ENCODE measurements at places on chromosomes 1 and 21.

- no peak for DNase-seq
Measured at GRCh38 chr1:53734650-53735211, 4.2 kb downstream of the GLIS1 start.

- no peak for DNase-seq
Measured at GRCh38 chr1:92466683-92467352, 19.9 kb downstream of the GFI1 start.

DNA sequence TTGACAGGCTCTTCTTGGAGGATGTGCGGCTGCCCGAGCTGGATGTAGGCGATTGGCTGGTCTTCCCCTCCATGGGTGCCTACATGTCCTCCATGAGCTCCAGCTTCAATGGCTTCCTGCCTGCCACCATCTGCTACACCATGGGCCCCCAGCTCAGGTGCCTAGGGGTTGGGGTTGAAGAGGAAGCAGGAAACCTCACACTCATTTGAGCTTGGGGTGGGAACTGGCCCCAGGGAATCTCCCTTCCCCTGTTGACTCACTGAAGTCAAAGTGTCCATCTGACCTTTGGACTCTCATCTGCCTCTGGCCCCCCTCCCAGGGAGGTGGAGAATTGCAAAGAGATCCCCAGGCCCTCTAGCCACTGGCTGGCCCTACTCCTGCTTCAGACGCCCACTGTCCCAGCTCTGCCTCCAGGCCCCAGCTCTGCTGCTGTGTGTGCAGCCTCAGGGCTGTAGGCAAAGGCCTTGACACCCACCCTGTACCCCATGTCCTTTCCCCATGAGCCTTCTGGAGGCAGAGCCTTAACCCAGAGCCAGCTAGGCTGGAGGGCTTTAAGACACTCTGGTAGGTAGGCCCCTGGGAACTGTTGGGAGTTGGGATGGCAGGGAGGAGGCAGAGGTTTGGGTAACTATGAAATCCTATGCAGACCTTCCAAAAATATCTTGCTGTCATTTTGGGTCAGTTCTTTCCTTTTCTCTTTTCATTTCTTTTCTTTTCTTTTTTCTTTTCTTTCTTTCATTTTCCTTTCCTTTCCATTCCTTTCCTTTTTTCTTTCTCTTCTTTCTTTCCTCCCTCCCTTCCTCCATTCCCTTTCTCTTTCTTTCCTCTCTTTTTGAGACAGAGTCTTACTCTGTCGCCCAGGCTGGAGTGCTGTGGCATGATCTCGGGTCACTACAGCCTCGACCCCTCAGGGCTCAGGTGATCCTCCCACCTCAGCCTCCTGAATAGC lies 66.9 kb upstream of the TINAGL1 start:
- no peak for DNase-seq

GRCh38 chr1:192489748-192490147 lies 85.8 kb upstream of the RGS1 start:
- DNase-seq = peak; percentile 31

- no peak for DNase-seq
Measured at GRCh38 chr1:173506437-173506836, 29.3 kb downstream of the PRDX6 start.

DNA sequence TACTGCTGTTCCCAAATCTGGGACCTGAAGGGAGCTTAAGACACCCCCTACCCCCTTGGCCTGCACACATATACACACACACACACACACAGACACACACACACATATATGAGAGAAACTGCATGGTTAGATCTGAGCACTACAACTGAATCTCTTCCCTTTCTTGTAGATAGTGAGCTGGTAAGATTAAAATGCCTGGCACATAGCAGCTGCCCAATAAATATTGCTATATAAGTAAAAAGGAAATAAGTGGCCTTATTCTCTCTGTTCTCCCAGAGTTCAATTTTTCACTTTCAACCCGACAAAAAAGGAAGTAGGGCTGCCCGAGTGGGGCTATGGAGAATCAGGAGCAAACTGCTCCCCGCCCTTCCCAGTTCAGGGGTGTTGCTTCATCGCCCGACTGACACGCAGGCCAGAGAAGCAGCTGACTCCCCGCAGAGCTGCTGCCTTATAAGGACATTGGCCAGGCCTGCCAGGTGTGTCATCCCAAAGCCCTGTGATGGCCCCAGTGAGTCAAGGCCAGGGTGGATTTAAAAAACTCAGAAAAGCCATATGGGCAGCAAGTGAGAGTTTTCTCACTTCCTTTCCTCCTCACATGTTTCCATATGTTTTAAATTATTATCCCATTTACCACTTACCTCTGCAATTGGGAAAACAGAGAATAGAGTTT lies 106.5 kb upstream of the SLC44A3 start:
- DNase-seq = no peak

GRCh38 chr1:54581621-54582035 lies 33.6 kb downstream of the ACOT11 start:
- DNase-seq = peak; percentile 31

- DNase-seq = no peak
Measured at GRCh38 chr1:209227171-209227570, 356.3 kb upstream of the CAMK1G start.

DNA sequence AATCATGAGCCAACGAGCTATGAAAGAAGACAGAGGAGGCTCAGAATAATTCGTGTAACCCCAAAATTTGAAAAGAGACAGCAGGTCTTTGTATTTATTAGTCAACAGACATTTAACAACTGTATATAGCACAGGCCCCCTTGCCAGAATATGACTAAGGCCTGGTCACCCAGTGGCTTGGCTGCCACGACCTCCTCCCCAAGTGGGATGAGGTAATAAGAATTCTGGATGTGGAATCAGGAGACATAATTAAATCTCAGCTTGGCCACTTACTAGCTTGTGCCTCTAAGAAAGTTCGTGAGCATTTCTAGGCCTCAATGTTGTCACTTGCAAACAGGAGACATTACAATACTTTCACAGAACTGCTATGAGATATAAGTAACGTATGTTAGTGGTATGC lies 134.2 kb upstream of the TNFSF4 start:
- no peak for DNase-seq

- no peak for DNase-seq
Measured at GRCh38 chr1:102071451-102071850, 74.7 kb upstream of the OLFM3 start.

DNA sequence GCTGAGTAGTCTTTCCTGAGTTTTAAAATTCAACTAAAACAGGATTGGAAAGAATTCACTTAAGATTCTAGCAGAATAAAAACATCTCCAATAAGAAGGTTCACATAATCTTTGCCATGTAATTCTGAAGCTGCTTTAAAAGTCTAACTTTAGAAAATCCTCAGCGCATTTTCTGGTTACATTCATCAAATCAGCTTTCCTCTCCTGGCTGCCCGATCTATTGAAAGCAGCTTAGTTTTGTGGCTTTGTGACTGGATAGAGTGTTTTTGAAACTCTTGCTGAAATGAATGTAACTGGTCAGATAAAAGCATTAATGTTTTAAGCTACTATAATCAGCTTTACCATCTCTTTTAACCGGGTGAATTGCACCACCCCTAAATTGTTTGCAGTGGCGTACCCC lies 66.8 kb downstream of the DOP1B start:
- DNase-seq = no peak

GRCh38 chr1:99749504-99750347 lies 16.7 kb downstream of the FRRS1 start:
- DNase-seq = no peak

GRCh38 chr1:60133000-60133673 lies 59.6 kb upstream of the C1orf87 start:
- no peak for DNase-seq

- no peak for DNase-seq
Measured at GRCh38 chr21:25589887-25590286, 17.4 kb downstream of the MRPL39 start.

DNA sequence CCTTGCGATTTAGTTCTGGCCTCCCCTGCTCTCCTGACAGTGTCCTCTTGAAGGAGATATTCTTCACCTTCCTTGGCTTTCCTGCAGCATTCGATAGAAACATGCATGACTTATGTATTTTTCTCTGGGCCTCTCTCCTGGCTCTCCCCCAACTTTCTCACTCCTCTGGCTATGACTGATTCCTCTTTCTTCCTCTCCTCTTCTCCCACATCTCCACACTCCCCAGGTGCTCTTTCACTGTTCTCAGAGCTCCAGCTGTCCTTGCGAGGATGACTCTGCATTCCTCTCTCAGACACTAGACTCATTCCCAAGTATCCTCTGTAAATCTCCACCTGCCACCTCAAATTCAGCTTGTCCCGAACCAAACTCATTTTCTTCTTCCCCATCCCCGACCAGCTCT lies 18.0 kb downstream of the LRRC42 start:
- no peak for DNase-seq

- no peak for DNase-seq
Measured at GRCh38 chr1:218332416-218332815, 12.7 kb upstream of the TGFB2 start.

- DNase-seq = no peak
Measured at GRCh38 chr21:45438391-45439145, 33.6 kb downstream of the COL18A1 start.

DNA sequence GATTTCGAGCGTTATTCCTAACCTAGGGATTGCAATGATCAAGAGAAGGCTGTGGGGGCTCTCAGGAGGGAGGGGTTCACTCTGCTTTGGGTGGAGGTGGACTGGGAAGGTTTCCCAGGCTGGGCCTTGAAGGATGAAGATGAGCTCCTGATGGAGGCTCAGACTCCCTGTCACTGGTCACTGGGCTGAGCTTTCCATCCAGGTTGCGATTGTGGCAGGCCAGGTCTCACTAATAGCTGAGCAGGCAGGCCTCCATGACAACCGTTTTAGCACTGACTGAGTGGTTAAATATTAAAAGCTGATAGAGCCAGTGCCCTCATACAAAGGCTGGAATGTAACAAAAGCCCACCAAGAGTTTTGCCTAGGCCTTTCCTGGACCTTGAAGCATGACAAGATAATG lies 36.2 kb upstream of the EFCAB14 start:
- no peak for DNase-seq

All from retina (tissue), 1 donor.